ENCODE measurements at places on chromosomes 5 and 9. TPM values are rescaled to one million over a fixed set of nuclear protein-coding genes. Genes with fewer than 3 reads are reported as not detected.

DNA sequence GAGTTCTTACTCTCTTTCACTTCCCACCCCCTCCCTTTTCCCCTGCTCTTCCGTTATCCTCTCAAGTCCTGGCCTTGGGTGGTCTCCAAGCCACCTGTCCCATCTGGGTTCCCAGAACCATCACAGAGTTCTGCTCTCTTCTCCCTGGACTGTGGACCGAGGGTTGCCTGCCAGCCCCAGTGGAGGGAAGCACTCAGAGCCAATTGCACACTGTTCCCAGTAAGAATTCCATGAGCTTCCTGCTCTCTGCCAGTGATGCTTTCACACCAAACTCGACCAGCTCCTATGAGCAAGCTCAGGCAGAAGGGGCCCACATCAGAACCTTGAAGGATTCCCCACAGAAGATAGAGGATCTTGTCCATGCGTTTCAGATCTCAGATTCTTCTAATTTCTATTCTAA lies 20.1 kb upstream of the AFAP1L1 start:
- DNase-seq: no peak

GRCh38 chr5:68216245-68217046 lies 890 bp downstream of the PIK3R1 start:
- peak; percentile 57 for DNase-seq

DNA sequence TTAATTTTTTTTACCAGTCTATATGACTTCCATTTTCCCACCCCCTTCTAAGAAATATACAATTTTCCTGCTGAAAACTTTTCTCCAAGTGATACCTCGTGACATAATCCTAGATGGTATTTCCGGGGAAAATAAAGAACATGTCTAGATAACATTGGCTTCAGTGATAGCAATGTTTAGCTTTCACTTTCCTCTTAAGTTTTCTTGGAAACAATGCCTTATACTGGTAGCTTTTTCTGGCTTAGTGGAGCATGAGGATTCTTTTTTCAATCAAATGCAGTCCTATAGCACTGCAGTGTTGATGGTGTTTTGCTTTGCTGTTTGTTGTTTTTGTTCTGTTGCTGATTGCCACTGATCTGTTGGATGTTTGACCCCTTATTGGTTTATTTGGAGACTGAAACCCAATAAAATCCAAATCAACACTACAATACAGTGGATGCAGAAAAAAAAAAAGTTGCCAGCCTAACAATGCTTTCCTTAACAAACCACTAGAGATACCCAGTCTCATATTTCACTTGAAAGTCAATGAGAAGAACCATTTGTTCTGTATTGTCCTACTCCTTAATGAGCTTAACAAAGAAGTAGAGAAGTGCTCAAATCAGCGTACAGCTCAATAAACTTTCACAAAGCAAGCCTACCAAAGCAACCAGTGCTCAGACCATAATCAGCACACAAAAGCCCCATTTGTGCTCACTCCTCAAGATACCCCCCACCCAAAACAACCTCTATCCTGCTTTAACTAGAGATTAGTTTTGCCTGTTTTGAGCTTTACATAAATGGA lies 74.2 kb upstream of the GRAMD2B start:
- DNase-seq: no peak

- no peak for DNase-seq
These were observed 3.7 kb downstream of the IPPK start for GRCh38 chr9:92666236-92666635.

DNA sequence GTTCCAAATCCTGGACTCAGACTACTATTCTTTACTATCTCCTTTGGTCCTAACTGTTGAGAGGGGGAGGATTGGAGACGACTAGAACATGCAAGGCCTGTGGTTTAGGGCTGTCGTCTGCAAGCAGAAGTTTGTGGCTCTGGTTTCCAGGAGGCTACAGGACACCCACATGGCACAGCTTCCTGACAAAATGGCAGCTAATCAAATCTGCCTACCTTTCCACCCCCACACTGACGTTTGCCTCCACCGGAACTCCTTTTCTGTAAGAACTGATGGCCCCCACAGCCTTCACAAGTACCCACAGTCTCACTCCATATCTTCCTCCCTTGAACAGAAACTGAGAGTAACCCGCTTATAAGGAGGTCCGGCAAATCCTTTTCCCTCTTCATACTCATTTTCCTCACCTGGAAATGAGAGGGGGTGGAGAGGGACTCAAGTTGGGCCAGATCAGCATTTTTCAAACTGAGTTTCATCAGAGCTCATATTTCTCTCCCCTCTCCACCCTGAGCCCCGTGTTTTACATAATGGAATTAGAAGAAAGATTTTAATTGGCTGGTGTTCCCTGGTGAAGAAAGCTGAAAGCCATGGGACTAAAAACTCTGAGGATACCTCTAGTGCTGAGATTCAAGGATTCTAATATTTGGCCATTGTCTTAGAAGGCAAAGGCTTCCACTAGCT lies 5.2 kb downstream of the SLC31A2 start:
- no peak for DNase-seq

- no peak for DNase-seq
These were observed 383.5 kb downstream of the TLE4 start for GRCh38 chr9:79955300-79955699.

DNA sequence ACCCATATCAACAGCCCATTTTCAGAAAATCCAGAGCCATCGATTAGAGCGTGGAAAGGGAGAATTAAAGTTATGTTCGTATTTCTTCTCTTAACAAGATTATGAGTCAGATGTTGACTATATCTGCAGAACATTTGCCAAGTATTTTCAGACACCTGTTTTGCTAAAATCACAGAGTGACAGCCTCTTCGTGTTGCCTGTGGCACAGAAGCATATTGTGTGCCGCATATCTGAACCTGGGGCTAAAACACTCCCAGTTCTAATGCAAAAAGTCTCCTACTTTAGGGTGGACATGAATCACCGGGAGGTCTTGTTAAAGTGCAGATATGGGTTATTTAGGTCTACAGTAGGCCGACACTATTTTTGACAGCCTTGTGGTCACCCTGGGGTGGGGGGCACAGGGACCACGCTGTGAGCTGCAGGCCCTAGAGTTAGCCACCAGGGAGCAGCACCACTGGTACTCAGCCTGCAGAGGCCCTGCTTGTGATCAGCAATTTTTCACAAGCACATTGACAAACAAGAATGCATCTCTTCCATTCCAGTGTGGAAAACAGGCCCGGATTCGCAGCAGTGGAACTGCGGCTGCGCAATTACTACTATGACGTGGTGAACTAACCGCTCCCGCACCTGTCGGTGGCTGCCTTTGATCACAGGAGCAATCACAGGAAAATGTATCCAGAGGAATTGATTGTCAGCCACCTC lies 93.5 kb downstream of the SYK start:
- DNase-seq: no peak

DNA sequence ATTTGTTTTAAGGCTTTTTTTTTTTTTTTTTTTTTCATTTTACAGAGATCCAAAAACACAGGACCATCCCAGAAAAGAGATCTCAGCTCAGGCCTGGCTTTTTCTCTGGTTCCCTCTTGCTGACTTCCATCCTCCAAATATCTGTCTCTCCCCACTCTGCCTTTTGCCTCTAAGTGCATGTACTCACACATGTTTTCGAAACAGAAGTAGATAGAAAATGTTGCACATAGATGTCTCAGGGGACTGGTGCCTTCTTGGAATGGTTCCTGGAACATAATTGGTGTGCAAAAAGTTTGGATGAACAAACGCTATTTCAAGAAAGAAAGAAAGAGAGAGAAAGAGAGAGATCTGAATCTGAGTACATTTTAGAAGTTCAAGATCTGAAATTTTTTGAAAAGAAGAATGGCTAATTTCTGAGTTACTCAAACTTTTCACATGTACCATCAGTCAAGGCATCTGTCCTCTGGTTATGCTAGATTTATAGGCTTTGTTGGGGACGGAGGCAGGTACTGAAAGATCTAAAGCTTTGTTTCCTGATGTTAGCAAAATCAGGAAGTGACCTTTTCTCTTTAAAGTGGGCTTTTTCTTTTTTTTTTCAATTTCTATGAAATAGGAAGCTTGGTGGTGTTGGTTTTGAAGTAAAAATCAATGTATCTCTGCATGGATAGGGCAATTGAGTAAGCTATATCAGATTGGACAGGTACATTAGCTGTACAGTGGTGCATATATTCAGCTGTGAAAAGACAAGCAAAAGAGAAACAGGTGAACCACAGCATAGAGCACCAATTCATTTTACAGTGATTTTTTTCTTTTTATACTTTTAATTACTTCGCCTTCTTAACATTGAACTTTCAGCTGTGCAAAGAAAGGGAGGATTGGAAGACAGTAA lies 8.5 kb upstream of the TNFSF8 start:
- DNase-seq: no peak

DNA sequence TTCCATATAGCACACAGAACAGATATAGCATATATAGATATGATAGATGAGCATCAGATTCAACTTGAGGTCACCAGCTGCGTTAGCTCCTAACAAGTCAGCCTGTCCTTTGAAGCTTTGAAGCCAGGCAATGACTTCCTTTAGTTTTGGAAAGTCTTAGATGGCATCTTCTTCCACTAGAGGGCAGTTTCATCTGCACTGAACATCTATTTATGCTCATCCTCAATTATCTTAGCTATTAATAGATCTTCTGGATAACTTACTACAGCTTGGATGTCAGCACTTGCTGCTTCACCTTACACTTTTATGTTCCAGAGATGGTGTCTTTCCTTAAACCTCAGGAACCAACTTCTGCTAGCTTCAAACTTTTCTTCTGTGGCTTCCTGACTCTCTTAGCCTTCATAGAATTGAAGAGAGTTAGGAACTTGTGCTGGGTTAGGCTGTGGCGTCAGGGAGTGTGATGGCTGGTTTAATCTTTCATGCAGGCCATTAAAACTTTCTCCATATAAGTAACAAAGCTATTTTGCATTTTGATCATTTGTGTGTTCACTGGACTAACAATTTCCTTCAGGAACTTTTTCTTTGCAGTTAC lies 1401.4 kb downstream of the EFNA5 start:
- no peak for DNase-seq

DNA sequence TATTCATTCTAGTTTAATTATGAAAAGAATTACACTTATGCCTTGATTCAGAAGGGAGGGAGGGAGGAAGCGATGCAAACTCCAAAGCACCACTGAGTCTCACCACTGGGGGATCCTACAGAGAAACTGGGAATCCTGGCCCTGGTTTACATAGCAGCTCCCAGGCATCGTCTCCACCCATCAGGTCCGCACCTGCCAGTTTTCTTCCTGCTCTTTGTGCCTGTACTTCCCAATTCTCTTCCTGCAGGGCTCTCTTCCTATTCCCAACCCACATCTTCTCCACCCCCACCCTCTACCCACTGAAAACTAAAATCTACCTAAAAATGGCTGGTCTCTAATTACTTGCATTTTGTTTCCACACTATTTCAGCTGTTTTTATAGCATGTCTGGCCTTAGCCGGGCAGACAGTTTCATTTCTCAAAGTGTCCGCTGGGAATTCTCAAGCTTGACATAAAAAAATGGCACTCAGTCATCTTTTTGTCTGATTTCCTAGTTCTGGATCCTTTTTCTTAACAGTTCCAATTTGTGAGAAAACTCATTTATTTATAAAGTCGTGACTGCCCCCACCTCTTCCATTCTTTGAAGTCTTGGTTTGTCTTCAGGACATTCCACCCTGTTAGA lies 1.6 kb upstream of the TNIP1 start:
- no peak for DNase-seq

- DNase-seq: no peak
These were observed 199.8 kb downstream of the ZNF608 start for GRCh38 chr5:124546643-124547042.

Gene CAMK4
- 67.3 TPM for total RNA-seq

Gene PCDHA4
- total RNA-seq: 12.2 TPM

Gene RABGAP1
- total RNA-seq: 132 TPM

Gene MYMK
- total RNA-seq: not detected

Gene CORO2A
- 4.5 TPM for total RNA-seq

Gene IFNA13
- total RNA-seq: not detected
